ENCODE measurements at places on chromosomes 7 and 10.

GRCh38 chr7:85221796-85222195 is 34.9 kb upstream of the SEMA3D start:
- DNase-seq, result no peak

- no peak for DNase-seq
These were observed 137.5 kb upstream of the LAMB4 start for GRCh38 chr7:108267615-108268014.

DNA sequence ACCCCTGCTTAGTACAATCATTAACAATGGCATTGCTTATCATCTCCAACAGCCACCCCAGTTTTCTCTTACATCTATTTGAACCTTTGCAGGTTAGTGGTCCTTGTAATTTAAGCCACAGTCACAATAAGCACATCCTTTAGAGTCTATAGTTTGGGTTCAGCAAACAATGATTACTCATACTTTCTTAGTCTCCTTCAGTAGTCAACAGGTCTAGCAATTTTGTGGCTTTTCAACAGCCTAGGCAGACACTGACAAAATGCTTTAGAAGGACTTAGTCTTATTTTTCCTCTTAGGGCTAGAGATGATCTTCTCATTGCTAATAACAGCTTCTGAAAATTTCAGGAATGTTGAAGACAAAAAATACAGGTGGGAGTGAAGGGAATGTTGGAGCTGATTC is 32.3 kb upstream of the FAM204A start:
- DNase-seq, result no peak

DNA sequence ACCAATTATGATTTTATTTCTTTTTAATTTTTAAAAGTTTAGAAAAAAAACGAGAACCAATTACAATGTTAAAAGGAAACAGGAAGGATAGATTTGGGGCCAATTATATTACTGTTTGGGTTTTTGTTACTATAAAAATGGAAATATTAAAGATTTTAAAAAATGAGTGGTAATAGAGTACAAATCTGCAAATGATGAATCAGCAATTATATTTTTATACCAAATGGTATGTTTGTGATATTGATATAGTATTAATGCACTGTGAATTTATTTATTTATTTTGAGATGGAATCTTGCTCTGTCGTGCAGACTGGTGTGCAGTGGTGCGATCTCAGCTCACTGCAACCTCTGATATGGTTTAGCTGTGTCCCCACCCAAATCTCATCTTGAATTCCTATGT is 11.5 kb upstream of the GARIN1A start:
- DNase-seq, result no peak

DNA sequence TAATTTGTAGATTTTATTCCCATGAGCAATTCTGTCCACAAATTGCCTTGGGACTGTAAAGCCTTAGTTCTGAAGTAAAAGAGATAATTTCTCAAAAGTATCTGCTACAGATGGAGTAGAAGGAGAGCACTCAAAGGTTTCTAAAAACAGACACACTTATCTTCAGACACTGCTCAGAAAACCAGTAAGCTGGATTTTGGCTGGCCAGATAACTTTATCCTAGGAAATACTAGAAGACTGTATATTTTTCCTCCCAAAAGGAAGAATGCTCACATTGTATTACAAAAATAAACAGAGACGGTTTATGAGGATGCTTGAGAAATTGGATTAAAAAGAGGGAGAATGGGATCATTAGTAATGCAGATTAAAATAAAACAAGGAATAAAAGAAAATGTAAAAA is 178.0 kb upstream of the IGFBP3 start:
- DNase-seq, result no peak

- no peak for DNase-seq
These were observed 51.0 kb downstream of the PTTG1IP2 start for GRCh38 chr7:90520484-90520883.

- no peak for DNase-seq
These were observed 173.6 kb upstream of the AKR1E2 start for GRCh38 chr10:4652111-4653010.

- no peak for DNase-seq
These were observed 34.0 kb upstream of the ELN start for GRCh38 chr7:73994023-73994422.

DNA sequence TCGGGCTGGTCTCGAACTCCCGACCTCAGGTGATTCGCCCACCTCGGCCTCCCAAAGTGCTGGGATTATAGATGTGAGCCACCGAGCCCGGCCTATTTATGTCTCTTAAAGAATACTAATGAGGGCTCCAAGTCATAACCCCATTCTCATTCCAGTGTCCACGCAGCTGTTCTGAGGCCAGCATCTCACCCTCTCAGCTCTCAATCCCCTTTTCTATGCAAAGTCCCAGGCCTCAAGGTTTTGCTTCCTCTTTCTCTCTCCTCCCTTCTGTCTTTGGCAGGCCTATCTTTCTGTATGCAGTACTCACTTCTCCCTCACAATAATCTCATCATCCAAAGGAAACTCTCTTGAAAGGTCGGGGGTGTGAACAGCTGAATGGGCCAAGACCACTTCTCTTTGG is 28.0 kb upstream of the VSIR start:
- no peak for DNase-seq

GRCh38 chr7:73907554-73908122 is 46.7 kb downstream of the TMEM270 start:
- no peak for DNase-seq

Data from fibroblast of skin of left biceps (primary cell).